ENCODE measurements at places on chromosomes 13 and 19.
A peak's percentile ranks its signal among the peaks of the same experiment; 100 is the strongest.

DNA sequence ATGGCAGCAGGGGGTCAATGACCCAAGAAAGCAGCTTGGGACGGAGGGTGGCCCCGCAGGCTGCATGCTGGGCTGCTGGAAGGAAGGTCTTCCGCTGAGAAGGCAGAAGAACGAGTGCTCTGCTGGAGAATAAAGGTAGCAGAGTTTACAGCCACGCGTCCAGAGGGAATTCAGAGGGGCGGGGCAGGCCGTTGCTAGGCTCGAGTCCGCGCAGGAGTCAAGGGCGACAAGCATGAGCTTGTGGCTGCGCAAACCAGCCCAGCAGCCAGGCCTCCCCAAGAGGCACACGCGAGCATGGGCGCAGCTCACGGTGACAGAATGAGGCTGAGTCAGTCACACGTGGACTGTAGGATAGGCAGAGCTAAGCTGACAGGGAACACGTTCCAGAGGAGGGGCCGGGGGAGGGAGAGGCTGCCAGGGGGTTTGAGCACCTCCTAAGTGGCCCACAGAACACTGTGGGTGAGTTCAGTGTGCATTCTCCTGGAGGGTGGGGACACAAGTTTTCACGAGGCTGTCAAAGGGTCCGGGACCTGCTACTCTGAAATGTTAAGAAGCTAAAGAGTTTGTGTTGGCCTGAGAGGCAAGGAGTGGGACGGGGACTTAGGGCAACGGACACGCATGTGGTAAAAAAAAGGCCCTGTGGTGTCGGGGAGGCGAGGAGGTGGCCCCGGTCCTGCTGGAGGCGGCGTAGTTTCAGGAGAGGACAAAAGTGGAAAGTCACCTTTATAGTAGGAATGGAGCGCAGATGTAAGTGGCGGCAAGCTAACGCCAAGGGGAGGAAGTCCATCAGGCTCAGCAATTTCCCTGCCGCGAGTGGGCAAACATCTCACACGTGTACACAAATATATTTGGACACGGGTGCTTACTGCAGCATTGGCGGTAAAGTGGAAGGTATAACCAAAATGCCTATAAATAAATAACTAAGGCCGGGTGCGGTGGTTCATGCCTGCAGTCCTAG, 17.7 kb downstream of the RFX2 start:
- peak; percentile 79 for DNase-seq

DNA sequence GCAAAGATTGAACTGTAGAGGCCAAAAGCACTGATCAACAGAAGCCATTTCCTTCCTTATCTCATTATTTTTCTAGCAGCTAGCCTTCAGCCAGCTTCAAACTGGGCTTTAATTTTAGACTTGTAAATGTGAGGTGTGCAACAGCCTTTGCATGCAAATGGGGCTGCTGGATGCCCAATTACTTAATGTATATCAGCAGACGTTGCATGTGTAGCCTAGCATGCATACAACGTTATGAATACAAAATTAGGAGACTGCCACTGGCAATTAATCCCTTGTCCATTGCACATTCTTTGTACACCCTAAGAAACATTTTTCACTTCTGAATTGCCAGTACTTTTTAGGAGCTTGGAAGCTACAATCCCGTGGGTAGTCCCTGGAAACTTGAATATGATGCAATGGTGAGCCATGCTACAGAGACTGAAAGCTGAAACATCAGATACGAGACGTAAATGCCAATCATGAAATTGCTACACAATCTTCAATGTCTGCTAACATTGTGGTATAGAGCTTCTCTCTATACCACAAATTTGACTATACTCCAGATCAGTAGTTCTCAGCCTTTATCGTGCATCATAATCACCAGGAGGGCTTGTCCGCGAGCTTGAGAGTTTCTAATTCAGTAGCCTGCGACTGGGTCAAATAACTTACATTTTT, 20.2 kb downstream of the EPSTI1 start:
- no peak for DNase-seq

DNA sequence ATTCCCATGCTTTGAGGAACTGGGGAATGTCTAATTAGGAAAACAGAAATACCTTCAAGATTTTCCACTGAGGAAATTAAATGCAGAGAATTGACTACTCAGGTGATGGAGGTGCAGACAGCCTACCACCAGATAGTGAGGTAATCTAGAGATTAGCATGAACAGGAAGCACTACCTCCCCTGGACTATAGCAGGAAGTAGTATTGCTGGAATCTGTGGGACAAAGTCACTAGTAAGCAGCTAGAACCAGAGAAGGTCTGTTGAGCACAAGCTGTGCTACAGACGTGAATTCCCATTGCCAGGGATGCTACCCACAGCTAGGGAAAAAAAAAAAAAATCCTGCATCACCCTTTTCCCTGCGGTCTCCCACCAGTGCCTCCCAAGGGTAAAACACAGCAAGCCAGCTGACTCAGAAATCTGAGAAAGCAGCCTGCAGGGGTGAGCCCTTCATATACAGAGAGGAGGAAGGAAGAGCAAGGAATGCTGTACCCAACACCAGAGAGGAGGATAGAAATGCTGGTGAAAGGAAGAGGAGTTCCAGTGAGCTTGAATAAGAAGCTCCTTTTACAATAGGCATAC, 10.2 kb downstream of the ENOX1 start:
- no peak for DNase-seq

DNA sequence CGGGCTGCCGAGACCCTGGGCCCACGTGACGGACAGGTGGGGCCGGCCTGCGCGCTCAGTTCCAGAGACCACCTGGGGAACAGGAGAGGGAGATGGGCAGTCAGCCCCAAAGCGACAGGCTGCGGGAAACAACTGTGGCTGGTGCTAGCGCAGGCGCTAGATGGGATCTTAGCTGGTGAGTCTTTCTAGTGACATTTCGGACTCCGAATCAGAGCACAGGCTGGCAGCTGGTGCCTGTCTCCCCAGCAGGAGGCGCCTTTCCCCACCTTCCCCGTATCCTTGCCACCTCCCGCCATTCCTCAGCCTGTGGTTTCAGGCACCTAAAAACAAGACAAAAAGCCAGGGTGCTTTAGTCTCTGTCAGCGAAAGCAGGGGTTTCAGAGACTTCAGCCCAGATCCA, 19.4 kb upstream of the RANBP3 start:
- DNase-seq: peak; percentile 61

DNA sequence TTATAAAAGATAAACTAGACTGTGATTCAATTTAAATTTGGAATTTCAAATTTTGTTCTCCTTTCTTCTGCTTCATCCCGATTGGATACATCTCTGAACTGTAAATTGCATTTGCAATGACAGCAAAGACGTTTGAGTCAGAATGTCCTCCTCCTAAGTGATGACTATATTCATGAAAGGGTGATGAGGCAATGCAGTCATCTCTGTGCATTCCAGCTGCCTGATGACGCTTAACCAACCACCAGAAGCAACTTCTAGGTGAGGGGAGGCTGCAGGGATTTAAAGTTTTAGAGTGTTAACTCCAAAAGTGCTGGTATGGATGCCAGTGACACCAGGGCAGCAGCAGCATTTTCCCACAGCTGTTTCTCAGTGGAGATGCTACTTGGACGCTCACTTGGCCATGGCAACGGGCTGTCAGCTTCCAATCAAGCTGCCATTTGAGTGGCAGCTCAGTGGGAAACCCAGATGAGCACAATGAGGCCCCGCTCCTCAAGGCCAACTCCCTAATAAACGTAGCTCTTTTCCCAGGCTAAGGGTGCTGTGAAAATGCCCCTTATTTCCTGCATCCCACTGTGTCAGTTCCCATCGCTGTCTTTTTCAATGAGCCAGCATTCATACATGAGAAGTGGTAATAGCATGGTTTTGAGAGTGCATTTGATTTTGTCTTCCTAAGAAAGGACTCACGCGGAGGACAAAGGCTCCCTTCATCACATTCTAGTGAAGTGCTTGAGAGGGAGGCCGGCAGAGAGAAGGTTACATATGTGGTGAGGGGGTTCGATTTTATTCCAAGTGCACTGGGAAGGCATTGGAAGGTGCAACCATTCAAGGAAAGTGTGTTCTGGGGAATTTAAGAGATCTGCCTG, 45.2 kb upstream of the AMER2 start:
- DNase-seq: no peak

GRCh38 chr19:10085641-10086590, at the start of gene SHFL:
SHFL (plus strand) TSS chr19:10086317; CDS start chr19:10086428, 111 bp downstream.
- no peak for DNase-seq
